Stimulated activated naive CD4-positive, alpha-beta T cell (primary cell): ENCODE measurements at places on chromosomes 7 and 10.

GRCh38 chr7:129571201-129571600 lies 40.3 kb upstream of the NRF1 start:
- DNase-seq, result no peak

- no peak for DNase-seq
Observed at GRCh38 chr7:2687338-2687869, 598 bp upstream of the AMZ1 start.

- peak; percentile 7 for DNase-seq
Observed at GRCh38 chr10:101301111-101301731, 52.7 kb upstream of the BTRC start.

DNA sequence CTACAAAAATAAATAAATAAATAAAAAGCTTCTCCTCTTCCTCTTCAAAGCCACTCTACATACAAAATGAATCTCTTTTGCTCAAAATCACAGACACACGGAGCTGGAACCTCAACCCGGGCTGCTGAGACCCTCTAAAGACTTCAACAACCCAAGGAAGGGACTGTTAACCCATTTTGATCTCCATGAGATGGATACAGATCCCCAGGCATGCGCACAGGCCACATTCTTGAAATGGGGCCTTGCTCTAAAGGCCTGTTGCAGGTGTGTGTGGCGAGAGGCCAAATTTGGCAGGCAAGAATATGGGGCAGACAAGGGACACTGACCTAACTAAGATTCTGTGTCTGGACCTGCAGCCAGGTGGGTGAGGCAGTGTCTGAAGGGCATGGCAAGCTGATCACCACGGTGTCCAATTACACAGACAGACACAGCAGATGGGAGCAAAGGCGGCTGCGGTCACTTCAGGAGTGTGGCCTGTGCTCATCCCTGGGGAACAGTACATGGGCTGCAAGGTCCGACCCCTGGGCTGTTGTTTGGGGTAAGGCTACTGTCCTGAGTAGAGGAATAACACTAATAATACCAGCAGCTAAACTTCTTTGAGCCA lies 219.8 kb downstream of the HECW1 start:
- no peak for DNase-seq

DNA sequence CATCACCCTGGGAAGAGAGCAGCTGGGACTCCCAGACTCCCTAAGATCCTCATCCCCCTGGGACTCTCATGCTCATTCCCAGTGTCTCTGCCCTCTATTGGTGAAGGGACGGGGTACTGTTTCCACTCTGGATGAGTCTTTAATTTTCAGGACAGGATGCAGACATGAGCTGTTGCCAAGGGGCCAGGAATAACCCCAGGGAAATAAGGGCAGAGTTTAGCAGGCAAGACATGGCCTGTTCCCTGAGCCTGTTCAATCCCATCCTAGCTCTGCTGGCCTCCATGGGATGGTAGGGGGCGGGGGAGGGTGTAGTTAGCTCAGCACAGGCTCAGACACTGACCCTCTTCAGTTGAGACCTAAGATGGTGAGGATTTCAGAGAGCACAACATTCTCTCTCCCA lies 14.0 kb downstream of the C10orf105 start:
- no peak for DNase-seq

- DNase-seq, result no peak
Observed at GRCh38 chr10:113853578-113854012, 287 bp downstream of the DCLRE1A start.

- DNase-seq, result no peak
Observed at GRCh38 chr7:11638011-11638774, 193.8 kb downstream of the THSD7A start.

- DNase-seq, result no peak
Observed at GRCh38 chr10:124694481-124695220, 49.5 kb downstream of the FAM53B start.

- no peak for DNase-seq
Observed at GRCh38 chr7:82114237-82114636, 329.3 kb downstream of the CACNA2D1 start.

GRCh38 chr7:137454246-137454724 lies 110.8 kb upstream of the PTN start:
- peak; percentile 6 for DNase-seq

DNA sequence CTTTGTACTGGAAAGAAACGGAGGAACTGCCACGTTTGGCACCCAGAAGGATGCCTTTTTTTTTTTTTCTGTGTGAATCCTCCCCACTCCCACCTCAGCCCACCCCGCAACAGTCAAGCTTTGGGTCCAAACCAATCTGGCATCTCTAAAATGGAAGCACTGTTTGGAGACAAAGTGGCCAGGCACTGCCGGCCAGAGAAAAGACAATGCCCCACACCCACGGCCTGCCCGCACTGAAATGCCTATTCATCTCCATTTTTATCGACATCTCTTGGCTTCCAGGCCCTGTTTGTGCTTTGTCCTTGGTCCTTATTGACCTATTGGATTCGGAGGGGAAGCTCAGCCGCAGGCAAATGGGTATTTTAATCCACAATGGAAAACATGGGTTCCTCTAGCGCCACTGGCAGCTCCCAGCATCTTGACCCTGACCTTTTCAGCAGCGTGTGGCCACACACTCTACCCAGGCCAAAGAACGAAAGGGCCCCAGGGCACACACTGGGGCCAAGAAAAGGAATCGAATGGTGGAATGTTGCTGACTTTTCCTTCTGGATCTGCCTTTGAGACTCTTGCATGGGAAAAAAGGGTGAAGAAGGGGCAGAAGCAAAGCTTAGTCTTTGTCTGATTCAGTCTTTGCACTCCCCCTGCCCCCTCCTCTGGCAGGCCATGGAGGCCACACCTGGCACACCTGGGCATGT lies 162.6 kb upstream of the CDCA7L start:
- DNase-seq, result no peak
